Iris pigment epithelial cell (primary cell): ENCODE measurements at places on chromosomes 1 and 21.

DNA sequence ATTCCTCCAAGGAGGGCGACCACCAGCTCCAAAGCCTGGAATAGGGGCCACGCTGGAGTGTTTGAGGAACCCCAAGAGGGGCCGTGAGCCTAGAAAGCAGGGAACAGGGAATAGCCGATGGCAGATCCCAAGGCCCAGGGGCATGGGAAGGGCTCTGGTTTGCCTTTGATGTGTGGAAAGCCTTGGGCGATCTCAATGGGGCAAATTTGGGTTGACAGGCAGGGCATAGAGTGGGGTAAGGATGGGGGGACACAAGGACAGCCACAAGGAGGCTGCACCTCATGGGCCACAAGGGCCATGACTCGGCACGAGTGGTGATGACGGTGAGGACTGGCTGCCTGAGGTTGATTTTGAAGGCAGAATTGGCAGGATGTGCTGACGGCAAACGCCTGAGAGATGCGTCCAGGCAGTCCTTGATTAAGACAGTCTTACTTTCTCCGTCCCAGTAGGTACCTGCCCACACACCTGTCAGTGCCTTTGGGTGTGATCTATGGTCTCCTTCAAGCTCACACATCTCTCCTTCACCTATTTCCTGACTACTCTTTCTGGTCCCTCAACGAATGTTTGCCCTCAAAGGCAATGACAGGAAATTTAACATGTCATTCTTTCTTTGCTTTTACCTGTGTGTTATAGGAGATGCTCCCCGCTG lies 2.0 kb upstream of the TMPRSS3 start:
- DNase-seq: no peak

DNA sequence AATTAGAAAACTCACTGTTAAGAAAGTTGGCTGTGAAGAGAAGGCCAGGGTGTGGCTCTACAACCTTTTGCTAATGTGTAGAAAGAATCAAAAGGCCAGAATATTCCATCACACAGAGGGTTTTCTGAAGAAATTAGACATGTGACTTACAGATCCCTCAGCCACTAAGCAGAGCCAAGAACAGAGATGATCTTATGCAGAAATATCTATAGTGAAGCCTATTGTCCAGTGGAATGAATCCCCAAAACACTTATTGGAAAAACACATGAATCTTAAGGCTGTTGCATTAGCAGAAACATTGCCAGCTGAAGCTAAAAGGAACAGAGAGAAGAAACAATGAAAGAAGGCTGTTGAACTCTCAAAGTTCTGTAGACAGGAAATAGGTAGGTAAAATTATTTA lies 979.2 kb downstream of the MRPL39 start:
- no peak for DNase-seq

GRCh38 chr1:175774921-175775320 lies 31.5 kb upstream of the TNR start:
- DNase-seq: no peak

DNA sequence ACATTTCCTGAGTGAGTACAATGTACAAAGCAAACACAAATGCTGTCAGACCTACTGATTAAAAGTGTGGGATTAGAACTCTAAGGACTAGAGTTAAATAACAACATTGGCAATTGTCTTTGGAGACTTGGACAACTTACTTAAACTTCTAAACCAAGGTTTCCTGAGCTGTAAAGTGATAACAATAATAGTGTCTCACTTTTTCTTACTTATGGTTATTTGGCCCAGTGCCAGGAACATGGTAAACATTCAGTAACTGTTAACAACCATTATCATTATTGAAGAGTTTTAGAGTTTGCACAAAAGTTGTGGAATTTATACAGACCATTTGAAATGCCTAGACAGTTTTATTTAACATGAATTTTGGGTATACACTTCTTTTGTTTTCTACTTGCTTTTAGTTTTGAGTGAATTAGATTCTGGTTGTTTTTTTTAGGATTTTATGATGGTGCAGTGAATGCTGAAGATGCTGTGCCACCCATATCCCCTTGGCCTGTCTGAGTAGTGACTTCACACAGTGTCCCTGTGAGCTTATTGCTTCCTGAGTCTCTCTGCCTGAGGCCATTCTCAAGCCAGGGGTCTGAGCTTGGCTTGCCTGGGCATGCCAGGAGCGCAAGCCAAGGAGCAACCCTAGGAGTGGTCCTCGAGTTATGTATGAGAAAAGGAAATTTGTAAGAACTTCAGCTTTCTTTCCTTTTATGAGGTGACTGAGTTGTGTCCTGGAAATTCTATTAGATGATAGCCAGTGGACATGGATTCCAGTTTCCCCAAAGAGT lies 932.8 kb downstream of the TTLL7 start:
- DNase-seq: no peak

- no peak for DNase-seq
Observed at GRCh38 chr1:230077011-230077410, 10.0 kb downstream of the GALNT2 start.

GRCh38 chr1:207807690-207808321 lies 56.0 kb downstream of the CD46 start:
- no peak for DNase-seq

DNA sequence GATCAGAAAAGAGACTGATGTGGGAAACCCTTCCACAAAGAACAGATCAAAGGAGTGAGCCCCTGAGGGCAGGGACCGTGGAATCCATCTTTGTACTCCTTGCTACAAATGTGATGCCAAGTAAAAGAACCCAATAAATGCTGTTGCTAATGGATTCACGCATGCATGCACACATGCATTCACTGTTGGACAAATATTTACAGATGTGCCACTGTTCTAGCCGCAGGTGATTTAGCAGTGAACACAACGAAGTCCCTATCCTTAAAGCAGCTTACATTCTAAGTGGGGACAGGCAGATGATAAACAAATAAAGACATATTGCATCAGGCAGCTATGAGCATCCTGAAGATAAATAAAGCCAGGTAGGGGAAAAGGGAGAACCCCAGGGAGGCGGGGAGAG lies 67.8 kb downstream of the ITPKB start:
- DNase-seq: no peak

DNA sequence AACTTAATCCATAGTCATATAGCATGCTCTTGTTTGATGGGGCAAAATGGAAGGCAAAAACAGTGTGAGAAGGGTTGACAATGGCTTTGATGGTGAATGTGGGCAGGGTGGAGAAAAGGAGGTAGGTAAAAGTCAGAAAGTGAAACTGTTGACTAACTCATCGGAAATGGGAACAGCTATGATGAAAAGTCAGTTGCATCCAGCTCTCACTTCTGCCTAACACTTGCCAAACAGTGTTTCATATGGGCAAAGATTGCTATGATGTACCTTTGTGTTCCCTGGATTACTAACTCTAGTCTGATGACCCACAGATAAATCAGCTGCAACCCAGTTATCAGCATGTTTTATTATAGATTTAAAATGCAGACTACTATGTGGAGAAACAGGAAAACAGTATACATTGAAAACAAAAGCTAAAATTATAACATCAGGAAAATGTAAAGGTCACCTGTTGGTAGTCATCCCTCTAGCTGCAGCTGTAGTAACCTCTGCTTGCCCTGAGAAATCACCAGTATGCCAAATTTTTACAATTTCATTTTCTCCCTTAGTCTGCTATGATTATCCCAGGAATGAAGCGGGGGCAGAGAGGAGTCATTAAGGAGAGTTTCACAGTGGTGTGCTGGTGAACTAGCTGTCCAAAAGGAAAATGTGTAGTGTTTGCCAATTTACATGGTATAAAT lies 11.7 kb downstream of the TNFSF18 start:
- no peak for DNase-seq

DNA sequence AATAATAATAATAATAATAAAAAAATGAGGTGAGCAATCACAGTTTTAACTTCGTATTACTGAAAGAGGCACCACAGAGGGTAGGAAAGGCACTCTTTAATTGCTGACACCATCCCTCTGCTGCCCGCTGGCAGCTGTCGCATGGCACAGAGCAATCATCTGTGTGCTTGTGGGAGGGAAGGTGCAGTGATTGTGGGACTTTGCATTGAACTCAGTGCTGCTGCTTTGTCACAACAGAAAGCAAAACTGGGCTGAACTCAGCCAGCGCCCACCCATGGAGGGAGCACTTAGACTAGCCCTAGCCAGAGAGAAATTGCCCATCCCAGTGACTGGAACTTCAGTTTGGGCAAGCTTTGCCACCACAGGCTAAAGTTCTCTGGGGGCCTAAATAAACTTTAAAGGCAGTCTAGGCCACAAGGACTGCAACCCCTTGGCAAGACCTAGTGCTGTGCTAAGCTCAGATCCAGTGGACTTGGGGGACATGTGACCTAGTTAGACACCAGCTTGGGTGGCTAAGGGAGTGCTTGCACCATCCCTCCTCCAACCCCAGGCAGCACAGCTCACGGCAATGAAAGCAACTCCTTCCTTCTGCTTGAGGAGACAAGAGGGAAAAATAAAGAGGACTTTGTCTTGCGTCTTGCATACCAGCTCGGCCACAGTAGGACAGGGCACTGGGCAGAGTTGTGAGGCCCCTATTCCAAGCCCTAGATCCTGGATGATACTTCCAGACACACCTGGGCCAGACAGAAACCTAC lies 59.3 kb downstream of the WDR4 start:
- no peak for DNase-seq

- no peak for DNase-seq
Observed at GRCh38 chr1:229390130-229390529, 43.8 kb downstream of the ACTA1 start.

DNA sequence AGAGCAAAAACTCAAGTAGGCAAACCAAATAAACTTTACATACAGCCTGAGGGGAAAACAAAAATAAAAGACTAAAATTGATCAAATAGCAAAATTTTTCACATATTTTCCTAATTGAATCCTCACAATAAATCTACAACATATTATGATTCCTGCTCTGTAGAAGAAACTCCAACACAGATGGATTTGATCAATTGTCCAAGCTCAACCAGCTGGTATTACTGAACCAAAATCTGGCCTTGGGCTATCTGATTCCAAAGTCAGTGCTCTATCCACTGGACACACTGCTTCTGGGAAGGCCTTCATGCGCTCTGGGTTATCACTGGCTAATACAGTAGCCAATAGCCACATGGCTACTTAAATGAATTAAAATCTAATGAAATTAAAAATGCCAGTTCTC lies 39.3 kb downstream of the PCNX2 start:
- DNase-seq: no peak

- no peak for DNase-seq
Observed at GRCh38 chr1:23099171-23099536, 69.5 kb downstream of the LUZP1 start.

- DNase-seq: no peak
Observed at GRCh38 chr1:46133181-46133658, 791 bp upstream of the PIK3R3 start.

DNA sequence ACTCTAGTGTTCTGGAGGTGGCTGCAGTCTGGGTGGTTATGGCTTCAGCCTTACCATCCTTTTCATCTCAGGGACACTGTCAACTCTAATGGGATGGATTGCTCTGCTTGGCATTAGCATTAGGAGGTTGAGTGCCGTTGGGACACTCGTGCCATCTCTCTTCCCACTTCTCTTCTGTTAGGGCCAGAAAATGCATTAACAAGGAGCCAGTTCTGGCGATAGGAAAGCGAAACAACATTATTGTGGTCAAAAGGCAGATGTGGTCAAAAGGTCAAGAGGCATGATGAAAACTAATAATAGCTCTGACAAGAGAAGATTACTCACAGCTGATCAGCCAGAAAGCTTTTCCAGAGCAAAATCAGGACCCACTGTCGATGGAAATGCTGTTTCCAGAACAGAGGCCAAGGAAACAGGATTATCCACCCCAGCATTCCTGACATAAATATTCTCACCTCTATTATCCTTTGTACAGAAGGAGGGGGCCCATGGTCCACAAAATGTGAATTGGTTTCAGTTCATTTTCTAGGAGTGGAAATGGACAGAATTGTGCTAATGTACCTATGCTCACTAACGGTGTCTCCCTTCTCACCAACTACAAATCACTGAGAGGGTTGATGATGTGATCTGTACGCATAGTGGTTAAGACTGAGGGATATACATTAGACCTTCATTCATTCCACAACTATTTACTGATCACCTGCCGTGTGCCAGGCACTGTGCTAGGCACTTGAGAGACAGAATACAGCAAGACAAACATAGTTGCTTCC lies 72.0 kb downstream of the ST6GALNAC5 start:
- DNase-seq: peak; percentile 84

DNA sequence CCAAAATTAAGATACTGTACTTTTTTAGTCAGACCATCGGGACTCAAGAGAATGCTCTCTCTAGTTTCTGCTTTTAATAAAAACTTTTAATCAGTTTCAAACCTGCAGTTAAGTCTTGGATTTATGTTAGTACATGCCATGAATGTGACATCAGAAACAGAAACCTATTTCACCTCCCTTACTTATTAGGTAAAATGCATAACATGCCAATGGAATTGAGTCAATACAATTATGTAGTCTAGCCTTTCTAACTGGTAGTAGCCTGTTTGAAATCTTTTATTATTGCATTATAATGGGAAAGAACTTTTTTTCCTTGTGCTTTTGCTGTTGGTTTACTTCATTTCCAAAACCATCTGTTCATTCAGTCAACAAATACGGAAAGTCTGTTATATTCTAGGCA lies 4.8 kb downstream of the PHACTR4 start:
- DNase-seq: peak; percentile 85

GRCh38 chr1:23029337-23029736 lies 10.1 kb downstream of the KDM1A start:
- no peak for DNase-seq

DNA sequence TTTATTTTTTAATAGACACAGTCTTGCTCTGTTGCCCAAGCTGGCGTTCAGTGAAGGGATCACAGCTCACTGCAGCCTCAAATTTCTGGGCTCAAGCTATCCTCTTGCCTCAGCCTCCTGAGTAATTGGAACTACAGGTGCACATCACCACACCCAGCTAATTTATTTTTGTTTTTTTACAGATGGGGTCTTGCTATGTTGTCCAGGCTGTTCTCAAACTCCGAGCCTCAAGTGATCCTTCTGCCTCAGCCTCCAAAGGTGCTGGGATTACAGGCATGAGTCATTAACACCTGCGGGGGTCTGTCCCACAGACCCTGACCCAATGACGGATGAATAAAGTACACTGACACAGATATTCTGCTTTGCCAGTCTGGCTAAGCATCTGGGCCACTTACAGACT lies 33.6 kb upstream of the ZZZ3 start:
- DNase-seq: no peak

- peak; percentile 94 for DNase-seq
Observed at GRCh38 chr1:201774224-201774982, 54.6 kb upstream of the IPO9 start.

- DNase-seq: no peak
Observed at GRCh38 chr21:37026499-37026898, 20.0 kb downstream of the RIPPLY3 start.

DNA sequence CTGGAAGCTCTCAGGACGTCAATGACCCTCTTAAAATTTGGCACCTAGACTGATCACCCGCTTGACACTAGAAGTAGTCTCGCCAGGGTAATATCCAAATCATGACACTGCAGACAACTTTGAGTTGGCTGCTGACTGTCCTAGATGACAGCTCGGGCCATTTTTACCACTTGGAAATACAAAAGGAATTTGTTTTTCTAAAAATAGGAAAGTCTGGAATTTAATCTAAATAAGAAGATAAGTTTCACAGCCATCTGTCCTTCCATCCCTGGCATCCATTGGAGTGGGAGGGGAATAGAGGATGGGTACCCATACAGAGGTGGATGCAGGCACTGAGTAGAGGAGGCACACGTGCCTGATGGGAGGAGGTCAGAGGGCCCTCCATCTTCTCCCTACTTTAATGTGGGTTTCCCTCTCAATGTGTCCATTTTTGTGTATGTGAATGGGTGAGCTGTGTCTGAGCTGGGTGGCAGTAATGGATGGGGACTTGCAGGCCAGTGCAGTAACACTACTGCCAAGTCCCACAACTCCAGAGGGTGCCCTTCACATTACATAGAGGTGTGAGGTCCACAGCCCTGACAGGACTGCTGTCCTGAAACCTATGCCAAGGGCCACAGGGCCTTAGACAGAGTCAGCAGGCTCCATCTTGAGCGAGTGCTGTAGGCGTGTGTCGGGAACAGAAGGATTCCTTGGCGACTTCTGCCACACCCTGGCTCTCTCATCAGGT lies 104.8 kb upstream of the IPO9 start:
- no peak for DNase-seq
